ENCODE measurements at places on chromosomes 6 and 20.

DNA sequence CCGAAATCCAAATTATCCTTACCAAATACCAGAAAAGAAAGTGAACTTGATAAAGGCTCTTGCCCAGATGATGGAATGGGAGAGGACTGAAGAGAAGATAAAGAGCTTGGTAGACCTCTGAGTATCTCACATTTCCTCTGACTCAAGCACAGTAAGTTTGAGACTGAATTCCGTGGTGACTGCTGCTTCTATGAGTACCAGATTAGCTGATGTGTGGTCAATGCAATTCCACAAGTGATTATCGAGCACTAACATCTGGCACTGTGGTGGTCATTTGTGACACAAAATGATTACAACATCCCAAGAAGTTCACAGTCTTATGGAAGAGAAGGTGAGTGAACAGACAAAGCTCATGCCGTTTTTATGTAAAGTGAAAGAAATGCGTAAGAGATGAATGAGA, 2.6 kb upstream of the RPS6KA2 start:
- no peak for DNase-seq

DNA sequence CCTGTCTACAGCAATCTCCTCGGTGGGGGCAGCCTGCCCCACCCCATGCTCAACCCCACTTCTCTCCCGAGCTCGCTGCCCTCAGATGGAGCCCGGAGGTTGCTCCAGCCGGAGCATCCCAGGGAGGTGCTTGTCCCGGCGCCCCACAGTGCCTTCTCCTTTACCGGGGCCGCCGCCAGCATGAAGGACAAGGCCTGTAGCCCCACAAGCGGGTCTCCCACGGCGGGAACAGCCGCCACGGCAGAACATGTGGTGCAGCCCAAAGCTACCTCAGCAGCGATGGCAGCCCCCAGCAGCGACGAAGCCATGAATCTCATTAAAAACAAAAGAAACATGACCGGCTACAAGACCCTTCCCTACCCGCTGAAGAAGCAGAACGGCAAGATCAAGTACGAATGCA, 19.4 kb downstream of the PRDM1 start:
- DNase-seq, result no peak

DNA sequence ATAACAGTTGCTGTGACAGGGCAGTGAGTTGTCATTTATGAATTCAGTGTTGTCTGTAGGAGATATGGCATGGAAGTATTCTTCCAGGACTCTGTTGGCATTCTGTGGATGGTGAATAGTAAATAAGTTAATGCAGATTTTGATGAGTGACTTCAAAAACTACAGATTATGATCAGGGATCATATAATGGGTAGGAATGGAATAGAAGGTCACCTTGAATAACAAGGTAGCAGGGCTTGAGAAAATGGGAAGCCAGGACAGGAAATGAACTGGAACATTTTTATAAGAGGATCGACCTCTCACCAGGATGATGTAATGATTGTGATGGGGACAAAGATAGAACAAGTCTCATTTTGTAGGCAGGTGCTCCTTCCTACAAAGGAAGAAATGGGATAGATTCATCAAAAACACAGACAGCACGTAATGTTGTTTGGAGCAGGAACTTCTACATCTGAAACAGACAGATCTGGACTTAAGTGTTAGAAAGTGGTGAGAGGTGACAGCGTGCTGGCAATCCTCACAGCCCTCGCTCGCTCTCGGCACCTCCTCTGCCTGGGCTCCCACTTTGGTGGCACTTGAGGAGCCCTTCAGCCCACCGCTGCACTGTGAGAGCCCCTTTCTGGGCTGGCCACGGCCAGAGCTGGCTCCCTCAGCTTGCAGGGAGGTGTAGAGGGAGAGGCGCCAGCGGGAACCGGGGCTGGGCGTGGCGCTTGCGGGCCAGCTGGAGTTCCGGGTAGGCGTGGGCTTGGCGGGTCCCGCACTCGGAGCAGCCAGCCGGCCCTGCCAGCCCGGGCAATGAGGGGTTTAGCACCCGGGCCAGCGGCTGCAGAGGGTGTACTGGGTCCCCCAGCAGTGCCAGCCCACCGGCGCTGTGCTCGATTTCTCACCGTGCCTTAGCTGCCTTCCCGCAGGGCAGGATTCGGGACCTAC, 30.8 kb upstream of the SSR1 start:
- DNase-seq, result no peak

DNA sequence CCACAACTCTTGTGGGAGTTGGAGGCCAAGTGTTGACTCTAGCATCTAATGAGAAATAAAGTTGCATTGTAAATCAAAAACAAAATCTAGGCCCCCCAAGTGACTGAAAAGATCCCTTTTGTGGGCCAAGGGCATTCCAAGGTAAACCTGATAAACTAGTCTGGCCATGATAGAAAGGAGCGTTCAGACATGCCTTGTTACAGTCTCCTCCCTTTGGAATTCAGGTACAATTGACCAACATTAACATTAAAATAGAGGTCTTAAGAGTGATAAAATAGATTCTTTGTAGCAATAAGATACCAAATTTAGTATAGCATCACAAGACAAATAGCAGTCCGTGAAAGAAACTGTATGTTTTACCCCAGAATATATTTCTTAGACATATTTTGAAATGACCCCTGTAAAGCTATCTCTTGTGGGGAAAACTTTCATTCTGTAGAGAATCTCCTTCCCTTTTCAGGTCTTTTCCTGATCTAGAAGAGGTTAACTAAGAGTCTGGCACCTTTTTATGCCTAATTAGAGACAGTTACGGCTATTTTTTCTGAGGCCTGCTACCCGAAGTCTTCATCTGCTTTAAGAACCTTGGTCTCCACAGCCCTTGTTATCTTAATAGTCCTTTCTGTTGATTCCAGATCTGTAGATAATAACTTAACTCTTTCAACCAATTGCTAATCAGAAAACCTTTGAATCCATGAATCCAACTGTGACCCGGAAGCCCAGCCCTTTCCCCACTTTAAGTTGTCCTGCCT, 495.4 kb upstream of the MMS22L start:
- no peak for DNase-seq

DNA sequence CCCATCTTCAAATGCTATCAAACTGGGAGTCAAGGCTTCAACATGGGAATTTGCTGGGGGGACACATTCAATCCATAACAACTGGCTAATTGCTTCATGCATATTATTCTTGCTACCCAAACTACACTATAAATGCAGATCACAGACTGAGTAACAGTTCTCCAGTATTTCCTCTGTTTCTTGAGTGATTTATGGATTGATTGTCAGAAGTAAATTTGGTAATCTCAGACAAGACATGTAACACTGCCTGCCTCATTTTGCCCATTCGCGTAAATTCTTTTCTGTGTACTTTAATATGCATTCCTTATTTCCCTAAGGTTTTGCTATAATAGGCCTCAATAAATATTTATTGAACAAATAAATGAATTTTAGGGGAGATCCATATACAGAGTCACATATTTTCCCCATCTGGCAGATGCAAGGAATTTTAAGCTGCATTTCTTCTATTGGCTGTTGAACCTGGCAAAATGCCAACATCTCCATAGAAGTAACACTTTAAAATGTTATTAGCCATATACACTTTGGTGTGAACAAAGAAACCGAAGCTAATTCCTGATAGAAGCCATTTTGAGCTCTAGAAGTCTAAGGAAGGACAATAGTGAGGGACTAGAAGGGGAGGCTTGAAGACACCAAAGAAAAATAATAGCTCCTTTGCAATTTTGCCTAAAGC, 98.2 kb downstream of the QRSL1 start:
- no peak for DNase-seq

DNA sequence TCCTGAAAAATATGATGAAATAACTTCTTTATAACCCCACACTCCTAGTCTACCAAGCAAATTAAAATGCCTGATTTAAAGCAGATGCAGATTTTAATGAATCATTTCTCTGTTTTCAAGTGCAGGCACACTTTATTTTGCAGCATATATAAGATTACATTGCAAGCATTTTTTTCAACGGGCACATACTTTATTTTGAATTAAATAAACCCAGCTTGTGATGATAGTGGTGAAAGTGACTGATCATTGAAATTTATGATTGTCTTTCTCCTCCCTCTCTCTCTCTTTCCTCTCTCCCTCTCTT, 12.2 kb upstream of the MOXD1 start:
- DNase-seq, result no peak

DNA sequence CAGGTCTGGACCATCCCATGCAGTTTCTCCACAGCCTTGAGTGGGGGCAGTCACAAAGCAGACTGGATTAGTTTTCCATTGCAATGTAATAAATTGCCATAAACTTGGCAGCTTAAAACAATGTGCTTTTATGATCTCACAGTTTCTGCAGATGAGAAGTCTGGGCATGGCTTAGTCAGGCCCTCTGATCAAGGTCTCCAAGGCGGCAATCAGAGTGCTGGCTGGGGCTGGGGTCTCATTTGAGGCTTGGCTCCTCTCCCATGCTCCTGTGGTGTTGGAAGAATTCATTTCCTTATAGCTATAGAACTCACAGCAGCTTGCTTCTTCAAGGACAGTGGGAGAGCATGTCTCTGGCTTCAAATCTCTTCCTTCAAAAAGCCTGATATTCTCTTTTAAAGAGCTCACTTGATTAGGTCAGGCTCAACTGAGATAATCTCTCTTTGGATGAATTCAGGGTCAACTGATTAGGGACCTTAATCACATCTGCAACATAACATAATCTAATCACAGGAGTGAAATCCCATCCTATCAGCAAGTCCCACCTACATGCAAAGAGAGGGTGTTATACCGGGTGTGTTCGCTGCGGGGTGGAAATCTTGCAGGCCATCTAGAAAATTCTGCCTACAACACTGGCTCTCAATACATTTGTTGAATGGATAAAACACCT, 77.4 kb upstream of the SULF2 start:
- DNase-seq, result no peak

- no peak for DNase-seq
These were observed 39.1 kb upstream of the ATXN1 start for GRCh38 chr6:16800341-16800740.

DNA sequence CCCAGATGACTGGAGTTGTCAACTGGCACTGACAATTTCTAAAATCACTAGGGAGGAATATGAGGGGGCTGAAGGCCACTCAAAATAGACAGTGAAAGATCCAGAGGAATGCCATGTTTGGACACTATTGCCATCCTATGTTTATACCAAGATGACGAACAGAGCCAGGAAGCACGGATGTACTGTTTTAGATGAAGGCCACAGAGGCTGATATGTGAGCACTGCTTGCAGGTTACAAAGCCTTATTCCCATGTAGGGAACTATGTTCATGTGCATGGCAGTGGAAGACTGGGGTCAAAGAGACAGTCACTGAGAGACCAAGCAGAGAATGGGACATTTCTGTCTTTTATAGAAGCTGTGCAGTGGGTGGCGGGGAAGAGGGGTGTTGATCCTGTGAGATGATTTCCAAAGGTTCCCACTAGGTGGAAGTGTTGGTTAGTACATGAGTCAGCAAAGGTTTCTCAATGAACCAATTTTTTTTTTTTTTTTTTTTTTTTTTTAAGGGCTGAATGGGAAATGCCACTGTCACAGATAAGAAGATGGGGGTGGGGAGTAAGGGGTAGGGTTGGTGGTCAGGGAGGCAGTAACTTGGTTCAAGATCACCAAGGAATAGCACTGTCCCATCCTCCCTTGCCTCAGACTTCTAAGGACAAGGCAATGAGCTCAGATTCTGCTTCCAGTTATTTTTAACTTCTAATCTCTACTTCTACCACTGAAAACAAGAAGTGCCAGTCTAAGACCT, 46.7 kb upstream of the MOCS1 start:
- DNase-seq, result peak; percentile 15

- DNase-seq, result peak; percentile 67
These were observed 41.7 kb upstream of the FAM135A start for GRCh38 chr6:70371454-70372105.

- DNase-seq, result no peak
These were observed 56.7 kb upstream of the TOX2 start for GRCh38 chr20:43857932-43858331.

GRCh38 chr6:43377710-43378229, 8.3 kb upstream of the ZNF318 start:
- no peak for DNase-seq

DNA sequence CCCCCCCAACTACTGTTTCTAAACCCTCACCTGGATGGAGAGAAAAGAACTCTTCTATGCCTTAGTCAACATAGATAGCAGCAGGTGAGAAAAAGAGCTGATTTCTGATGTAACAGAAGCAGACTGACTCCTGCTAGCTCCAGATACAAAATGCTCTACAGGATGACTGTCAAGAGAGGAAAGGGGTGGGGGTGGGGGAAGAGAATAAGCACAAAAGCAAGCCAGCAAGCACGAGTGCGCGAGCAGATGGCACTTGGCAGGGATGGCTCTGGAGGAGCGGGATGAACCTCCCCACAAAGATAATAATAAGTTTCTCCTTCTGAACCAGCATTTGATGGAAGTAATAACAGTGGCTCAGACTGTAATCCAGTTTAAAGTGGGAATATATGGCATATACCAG, 45.6 kb upstream of the SPDEF start:
- DNase-seq, result no peak

- DNase-seq, result no peak
These were observed 317.9 kb upstream of the MARCKS start for GRCh38 chr6:113539202-113539601.

DNA sequence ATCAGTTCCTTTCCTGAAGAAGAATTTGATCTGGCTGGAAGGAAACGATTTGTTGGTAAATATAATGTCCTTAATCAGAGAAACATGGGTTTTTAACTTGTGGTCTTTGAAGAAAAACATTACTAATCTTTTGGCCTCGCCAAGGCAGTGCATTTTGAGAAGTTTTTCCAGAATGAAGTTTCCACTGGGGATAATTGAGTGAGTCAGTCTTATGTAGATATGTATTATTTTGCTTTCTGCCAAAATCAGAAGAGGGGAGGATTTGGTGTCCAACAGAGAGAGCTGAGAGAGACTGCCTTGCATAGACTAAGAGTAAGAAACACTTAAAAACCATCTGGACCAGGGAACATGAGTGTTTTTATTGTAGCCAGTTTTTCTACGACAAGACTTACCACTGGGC, 79.9 kb downstream of the FNDC1 start:
- DNase-seq, result no peak

DNA sequence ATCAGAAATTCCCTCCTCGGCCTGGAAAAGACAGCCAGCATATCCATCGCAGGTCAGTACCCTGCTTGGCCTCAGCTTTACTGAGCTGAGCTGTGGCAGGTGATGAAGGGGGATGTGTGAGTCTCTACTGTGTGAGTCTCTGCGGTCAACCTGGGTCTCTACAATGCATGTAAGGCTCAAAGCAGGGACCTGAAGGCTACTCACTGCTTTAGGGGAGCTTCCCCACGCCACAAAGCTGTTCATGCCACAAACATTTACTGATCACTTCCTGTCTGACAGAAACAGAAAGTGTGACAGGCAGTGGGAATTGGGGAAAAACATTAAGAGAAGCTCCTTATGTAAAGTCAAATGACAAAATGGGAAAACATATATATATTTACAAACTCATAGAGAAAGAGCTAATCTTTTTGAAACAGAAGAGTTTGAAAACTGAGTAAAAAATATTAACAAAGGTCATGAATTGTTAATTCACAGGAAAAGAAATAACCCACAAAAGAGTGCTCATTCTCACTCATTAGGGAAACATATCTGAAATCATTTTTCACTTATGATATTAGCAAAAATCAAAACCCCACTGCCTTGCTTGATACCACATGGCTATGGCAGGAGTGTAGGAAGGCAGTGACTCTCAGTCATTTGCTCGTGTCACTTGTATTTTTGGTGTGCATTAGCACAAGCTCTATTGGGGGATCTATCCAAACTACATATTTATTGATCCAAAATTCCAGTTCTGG, 5.8 kb downstream of the BTN3A3 start:
- DNase-seq, result no peak
